MV-4-11 (cell line): ENCODE measurements at places on chromosomes 7 and 10.

- DNase-seq, result no peak
Observed at GRCh38 chr7:148609045-148609725, 18.6 kb downstream of the C7orf33 start.

DNA sequence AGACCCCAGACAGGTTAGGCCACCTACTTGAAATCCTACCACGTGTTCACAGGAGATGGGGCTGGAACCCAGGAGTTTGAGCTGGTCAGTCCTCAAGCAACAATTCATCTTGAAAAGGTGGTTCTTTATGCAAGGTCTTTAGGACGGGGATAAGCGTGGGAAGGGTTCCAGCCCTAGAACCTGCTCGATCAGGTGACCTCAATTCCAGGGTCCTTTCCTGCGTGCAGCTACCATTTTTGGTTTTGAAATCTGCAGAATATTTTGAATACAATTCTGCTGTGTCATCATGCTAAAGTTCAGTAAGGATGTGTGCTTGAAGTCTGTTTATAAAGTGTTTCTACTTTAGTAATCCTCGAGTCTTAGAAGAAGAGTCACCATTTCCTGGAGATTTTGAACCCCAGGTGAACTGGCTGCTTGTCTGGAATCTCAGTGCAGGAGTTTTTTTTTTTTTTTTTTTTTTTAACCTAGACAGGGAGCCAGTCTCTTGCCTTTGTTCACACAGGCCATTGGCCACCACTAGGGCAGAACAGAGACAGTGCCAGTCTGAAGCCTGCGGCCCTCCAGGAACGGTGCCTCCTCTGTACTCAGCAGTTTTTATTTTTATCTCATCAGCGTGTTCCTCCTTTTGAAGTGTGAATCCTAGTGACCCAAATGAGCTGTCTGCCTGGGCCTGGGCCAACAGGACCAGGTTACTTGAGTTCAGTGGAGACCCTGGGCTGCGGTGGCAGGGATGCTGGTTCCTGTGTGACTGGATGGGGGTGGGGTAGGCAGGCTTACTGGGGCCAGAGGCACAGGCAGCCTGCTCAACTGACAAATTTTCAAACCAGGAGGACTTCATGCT lies 54.6 kb downstream of the EEPD1 start:
- DNase-seq, result peak; percentile 71

GRCh38 chr10:21501091-21501490 lies 24.4 kb downstream of the SKIDA1 start:
- no peak for DNase-seq

DNA sequence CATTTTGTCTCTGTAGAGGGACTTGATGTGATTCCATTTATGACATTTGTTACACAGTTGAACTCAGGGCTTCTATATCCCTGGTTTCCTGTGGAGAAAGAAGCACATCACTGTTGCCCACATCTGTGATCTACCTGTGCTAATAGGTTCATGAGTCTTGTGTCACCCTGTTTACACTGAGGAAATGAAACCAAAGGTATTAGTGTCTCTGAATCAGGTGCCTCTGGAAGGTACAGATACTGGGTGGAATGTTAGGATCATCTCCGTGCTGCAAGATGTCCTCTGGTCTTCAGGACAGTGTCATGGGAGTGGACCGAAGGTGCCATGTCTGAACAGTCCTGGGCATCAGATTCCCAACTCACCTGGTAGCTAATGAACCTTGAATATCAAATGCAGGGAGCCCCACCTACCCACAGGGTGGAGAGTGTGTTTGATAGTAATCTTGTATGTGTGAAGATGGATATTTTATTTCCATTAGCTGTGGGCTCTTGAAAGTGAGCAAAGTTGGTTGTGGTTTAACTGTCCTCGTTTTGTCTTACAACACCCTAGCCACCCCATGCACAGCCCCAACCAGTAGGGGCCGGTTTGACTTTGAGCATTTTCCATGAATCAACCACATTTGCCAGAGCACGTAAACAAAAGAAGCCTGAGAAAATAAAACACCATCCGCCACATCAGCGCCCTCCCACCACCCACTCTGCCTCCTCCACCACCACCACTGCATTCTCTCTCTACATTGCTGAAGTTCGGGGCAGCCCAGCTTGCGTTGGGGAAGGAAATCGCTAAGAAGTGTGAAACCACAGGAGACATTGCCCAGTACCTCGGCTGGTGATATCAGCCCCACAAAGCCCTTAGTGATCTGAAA lies 40.7 kb downstream of the TARP start:
- DNase-seq, result peak; percentile 98

- no peak for DNase-seq
Observed at GRCh38 chr10:118101501-118101900, 54.8 kb upstream of the RAB11FIP2 start.

- DNase-seq, result no peak
Observed at GRCh38 chr7:121916211-121916610, 43.2 kb downstream of the PTPRZ1 start.

DNA sequence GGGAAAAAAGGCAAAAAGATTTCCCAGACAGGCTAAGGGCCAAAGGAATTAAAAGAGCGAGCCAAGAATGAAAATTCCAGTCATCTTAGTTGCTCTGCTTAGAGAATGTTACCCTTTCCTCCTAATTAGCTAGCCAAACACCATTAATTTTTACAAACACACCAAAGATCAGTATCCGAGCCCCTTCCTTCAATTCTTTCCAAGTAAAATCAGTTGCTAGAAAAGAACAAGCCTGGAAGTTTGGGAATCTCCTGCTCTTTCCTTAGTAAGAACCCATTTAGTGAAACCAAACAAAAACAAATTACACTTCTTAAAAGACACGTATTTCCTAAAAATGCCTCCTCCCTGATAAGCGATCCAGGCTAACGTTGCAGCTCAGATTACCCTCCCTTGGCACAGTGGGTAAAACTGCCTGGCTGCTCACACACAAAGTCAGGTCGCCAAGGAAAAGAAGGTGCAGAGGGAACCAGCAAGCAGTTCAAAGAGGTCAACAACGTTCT lies 57.1 kb upstream of the ABLIM1 start:
- DNase-seq, result no peak

- DNase-seq, result no peak
Observed at GRCh38 chr7:156532016-156532602, 108.5 kb upstream of the RNF32 start.

DNA sequence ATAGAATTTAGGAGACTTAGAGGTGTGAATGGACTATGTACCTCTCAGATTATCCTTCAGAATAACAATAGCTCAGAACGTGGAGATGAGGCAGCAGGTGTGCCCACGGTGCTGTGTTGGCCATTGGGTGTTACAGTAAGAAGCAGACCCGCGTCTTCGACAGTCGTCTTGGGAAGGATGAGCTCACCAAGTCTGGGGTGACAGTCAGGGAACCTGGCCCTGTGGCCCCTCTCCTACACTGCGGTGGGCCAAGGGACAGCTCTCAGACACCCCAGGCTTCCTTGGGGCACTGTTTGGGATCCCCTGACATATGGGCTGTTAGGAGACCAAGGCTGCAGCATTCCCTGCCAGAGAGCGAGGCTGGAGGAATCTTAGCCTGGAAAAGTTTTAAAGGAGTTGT lies 88.5 kb downstream of the ACTR3B start:
- no peak for DNase-seq

GRCh38 chr7:2001601-2002442 lies 230.9 kb downstream of the MAD1L1 start:
- DNase-seq, result no peak

- DNase-seq, result peak; percentile 51
Observed at GRCh38 chr10:16612115-16612980, 90.7 kb upstream of the C1QL3 start.

GRCh38 chr10:91317541-91317940 lies 92.6 kb upstream of the HECTD2 start:
- DNase-seq, result no peak

DNA sequence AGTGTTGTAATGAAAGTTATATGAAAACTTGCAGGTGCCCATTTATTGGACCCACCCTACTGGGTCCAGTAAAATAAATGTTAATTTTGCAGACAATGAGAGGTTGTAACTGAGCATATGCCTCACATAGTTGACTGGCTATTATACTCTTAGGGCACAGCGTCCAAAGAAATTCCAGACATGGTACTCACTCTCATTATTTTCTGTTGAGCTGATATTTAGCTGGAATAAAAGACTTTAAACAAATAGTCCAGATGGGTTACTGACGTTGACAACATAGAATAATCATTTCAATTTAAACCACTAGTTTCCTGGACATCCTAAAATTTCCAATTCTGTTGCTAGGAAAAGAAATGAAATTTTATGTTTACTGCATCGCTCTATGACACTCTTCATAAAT lies 174.5 kb downstream of the ZNF365 start:
- no peak for DNase-seq

GRCh38 chr10:67695555-67695954 lies 440 bp downstream of the CTNNA3 start:
- DNase-seq, result no peak

DNA sequence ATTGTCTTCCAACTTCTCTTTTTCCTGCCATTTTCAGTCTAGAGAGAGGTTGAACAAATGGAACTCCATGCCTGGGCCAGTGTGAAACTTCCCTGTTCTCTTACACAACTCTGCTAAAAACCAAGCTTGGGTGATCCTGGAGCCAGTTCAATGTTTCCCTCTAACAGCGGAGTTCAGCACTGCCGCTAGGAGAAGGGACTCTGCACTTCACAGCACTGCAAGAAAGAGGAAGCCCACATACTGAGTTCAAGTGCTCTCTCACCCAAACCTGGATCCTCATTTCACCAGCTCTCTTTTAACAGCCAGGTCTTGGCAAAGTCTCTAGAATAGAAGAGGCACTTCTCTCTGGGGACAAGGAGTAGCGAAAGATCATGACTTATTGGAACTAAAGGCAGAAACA lies 18.8 kb downstream of the FOXI2 start:
- DNase-seq, result peak; percentile 80

DNA sequence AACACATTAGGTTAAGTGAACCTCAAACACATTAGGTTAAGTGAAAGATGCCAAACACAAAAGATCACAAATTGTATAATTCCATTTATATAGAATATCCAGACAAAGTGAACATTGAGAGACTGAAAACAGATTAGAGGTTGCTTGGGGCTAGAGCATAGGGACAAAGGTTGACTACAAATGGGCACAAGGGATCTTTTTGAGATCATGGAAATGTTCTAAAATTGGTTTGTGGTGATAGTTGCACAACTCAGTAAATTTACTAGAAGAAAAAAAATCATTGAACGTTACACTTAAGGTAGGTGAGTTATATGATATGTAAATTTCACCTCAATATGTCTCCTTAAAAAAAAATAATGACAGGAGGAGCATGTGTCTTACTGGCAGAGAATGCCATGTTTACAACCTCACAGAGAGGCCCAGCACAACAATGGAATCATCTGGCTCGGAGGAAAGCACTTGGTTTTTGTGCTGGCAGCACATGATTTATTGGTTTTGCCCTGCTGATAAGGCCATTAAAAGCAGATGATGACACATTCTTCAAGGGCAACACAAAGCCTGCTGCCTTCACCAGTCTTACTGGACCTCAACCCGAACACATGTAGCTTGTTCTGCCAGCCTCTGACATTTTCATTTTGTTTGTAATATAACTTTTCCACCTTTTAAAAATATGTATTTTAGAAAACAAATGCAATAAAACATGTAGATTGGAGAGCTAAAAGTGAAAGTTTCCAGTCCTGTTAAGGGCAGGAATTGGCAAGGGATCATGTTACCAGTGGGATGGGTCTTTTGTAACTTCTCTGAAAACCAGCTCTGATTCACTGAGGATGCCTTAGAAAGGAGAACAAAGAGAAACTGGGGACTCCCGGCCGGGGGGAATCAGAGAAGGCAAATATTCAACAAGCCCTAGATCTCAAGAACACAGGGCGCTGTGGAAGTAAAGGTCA lies 11.9 kb upstream of the LMOD2 start:
- peak; percentile 25 for DNase-seq

DNA sequence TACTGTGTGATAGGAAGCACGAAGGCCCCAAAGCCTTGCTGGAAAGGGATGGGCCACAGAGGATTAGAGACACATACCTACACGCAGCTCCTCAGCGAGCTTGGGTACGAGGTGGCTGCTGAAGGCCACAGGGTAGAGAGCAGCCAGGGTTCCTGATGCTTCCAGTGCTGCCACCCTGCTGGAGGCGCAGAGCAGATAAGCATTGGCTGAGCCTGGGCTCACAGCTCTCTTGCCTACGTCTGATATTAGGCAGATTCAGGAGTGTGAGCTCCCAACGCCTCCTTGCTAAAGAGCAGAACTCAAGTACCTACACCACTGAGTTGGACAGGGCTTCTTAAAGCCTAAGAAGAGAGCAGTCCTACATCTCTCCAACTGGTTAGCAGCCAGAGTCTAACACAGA lies 20.0 kb downstream of the ZDHHC16 start:
- no peak for DNase-seq

GRCh38 chr7:100485471-100485876 lies 1.7 kb downstream of the NYAP1 start:
- DNase-seq, result no peak

- no peak for DNase-seq
Observed at GRCh38 chr10:111831058-111831457, 352.5 kb downstream of the GPAM start.

- DNase-seq, result peak; percentile 93
Observed at GRCh38 chr10:283916-284356, 148.7 kb downstream of the ZMYND11 start.

- DNase-seq, result no peak
Observed at GRCh38 chr10:34826221-34826620, 11.1 kb upstream of the PARD3 start.

DNA sequence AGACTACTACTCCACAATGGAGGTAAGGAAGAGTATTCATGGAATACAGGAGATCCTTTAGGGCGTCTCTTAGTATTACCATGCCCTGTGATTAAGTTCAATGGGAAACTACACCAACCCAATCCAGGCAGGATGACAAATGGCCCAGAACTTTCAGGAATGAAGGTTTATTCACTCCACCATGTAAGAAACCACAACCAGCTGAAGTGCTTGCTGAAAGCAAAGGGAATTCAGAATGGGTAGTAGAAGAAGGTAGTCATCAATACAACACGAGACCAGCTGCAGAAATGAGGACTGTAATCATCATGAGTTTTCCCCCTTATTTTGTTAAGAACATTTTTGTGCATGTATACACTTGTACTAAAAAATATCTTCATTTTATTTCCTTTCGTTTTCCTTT lies 76.6 kb downstream of the GPR37 start:
- DNase-seq, result no peak

DNA sequence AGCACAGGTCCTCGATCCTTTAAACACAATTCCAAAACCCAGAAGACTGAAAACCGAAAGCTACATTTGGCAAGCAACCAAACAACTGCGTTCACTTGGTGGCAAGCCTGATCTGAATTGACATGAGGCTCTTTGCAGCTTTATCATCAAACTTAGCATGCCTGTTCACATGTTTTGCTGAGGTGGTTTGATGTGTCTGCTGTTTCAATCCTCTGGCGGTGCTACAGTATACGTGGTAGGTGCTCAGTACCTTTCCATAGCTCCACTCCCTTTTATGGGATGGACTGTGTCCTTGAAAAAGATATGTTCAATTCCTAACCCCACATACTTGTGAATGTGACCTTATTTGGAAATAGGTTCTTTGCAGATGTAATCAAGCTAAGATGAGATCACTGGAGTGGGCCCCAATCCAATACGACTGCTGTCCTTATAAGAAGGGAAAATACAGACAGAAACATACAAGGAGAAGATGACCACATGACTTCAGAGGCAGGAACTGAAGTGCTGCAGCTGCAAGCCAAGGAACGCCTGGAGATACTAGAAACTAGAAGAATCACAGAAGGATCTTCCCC lies 33.4 kb downstream of the CCDC6 start:
- DNase-seq, result no peak
